ENCODE measurements at places on chromosomes 12 and 14. TPM values are rescaled to one million over a fixed set of nuclear protein-coding genes. Genes with fewer than 3 reads are reported as not detected.
A peak's percentile ranks its signal among the peaks of the same experiment; 100 is the strongest.

TAC3 gene
- 4.4 TPM for polyA plus RNA-seq

- H3K27ac ChIP-seq, result no peak overlapping the region
- H3K4me1 ChIP-seq, result no peaks in the 10 kb centered on the region
- no peak overlapping the region for H3K4me3 ChIP-seq
- no peaks in the 10 kb centered on the region for H3K36me3 ChIP-seq
- peak; percentile 33 for DNase-seq
These were observed 175.3 kb downstream of the TSPAN9 start for GRCh38 chr12:3252450-3252891.

- no peaks in the 10 kb centered on the region for H3K27me3 ChIP-seq
- no peak for DNase-seq
- no peak overlapping the region for H3K27ac ChIP-seq
- H3K4me3 ChIP-seq, result no peak overlapping the region
These were observed 52.3 kb downstream of the TSPAN9 start for GRCh38 chr12:3129301-3130056.

LTB4R gene
- polyA plus RNA-seq, result 13.0 TPM

OTOGL gene
- 0.42 TPM for polyA plus RNA-seq

C1QL4 gene
- polyA plus RNA-seq, result not detected

- DNase-seq, result no peak
- H3K27me3 ChIP-seq, result no peaks in the 10 kb centered on the region
- no peaks in the 10 kb centered on the region for H3K36me3 ChIP-seq
These were observed 26.9 kb downstream of the SAMD4A start for GRCh38 chr14:54593860-54594259.

GRCh38 chr12:29380536-29381523 lies at the start of gene ERGIC2:
ERGIC2 (minus strand) TSS chr12:29381172; CDS start chr12:29371633, 9,539 bp downstream.
- peaks cover 8% of the 10 kb centered on the region for H3K4me1 ChIP-seq
- peak within 1 kb of the TSS; percentile 99 for H3K4me3 ChIP-seq
- H3K27me3 ChIP-seq, result no peaks in the 10 kb centered on the region
- peak; percentile 92 for DNase-seq

DNA sequence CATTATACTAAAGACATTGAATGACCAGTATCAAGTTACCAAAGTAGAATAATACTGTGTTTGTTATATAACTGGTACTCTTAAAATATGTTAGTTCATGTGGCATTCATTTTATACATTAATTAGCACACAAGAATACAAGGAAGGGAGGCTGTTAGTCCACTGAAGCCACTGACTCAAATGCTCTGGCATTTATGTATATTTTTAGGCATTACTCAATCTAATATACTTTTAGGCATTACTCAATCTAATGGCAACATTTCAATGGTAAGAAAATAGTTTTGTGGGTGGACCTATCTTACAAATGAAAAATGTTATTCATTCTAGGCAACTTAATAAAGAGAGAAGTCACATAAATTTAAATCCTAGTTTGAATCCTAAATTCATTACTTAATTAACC lies 874.4 kb upstream of the USP15 start:
- no peaks in the 10 kb centered on the region for H3K27me3 ChIP-seq
- no peaks in the 10 kb centered on the region for H3K4me1 ChIP-seq
- DNase-seq, result no peak
- H3K27ac ChIP-seq, result no peak overlapping the region

Measured in pancreas (tissue), 10 donors.